ENCODE measurements at places on chromosomes 3 and 15. TPM values are rescaled to one million over a fixed set of nuclear protein-coding genes. Genes with fewer than 3 reads are reported as not detected.
A peak's percentile ranks its signal among the peaks of the same experiment; 100 is the strongest.

GRCh38 chr15:57503051-57503702 lies 88.5 kb upstream of the MYZAP start:
- DNase-seq = no peak

DNA sequence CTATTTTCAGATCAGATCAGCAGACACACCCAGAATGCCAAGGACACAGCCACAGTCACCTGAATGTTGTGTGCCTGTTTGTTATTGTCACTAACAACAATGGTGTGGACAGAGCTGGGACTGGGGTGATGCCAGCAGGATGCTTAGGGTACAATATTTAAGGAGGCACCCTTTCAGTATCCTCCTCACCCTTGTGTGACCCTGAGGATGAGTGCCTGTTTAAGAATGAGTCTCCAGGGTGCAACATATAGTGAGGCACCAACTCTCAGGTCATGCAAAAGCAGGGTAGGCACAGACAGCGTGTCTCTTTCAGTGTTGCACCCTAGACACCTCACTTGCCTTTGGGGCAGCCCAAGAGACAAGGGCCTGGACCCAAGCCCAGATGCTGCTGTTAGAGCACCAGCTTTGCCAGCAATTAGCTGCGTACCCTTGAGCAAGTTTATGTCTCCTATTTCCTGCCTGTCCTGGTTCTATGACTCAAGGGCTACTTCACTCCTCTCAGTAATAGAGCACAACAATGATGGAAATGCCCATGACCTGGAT lies 122.6 kb downstream of the AQP9 start:
- no peak for DNase-seq

DNA sequence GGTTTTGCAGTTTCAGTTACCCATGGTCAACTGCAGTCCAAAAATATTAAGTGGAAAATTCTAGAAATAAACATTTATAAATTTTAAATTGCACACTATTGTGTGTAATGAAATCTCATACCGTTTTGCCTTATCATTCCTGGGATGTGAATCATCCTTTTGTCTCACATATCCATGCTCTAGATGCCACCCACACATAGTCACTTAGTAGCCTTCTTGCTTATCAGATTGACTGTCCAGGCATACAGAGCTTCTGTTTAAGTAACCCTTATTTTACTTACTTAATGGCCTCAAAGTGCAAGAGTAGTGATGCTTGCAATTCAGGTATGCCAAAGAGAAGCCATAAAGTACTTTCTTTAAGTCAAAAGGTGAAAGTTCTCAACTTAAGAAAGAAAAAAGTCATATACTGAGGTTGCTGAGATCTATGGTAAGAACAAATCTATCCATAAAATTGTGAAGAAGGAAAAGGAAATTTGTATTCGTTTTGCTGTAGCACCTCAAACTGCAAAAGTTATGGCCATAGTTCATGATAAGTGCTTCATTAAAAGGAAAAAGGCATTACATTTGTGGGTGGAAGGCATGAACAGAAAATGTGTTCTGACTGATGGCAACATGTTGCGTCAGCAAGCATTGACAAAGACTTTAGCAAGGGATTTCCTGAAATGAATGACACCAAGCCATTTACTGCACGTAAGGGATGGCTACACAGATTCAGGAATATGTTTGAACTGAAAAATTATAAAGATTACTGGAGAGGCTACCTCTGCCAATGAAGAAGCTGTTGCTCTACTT lies 43.8 kb downstream of the SPATA16 start:
- no peak for DNase-seq

The FMN1 gene
- total RNA-seq = 5.3 TPM

GRCh38 chr15:27448986-27449385 lies 478.0 kb downstream of the GABRG3 start:
- DNase-seq = peak; percentile 59
